ENCODE measurements at places on chromosomes 5 and 9.
A peak's percentile ranks its signal among the peaks of the same experiment; 100 is the strongest.

- no peak for DNase-seq
Observed at GRCh38 chr5:126430631-126431030, 7.4 kb downstream of the GRAMD2B start.

GRCh38 chr5:78182838-78183237 lies 111.7 kb downstream of the AP3B1 start:
- DNase-seq = no peak

DNA sequence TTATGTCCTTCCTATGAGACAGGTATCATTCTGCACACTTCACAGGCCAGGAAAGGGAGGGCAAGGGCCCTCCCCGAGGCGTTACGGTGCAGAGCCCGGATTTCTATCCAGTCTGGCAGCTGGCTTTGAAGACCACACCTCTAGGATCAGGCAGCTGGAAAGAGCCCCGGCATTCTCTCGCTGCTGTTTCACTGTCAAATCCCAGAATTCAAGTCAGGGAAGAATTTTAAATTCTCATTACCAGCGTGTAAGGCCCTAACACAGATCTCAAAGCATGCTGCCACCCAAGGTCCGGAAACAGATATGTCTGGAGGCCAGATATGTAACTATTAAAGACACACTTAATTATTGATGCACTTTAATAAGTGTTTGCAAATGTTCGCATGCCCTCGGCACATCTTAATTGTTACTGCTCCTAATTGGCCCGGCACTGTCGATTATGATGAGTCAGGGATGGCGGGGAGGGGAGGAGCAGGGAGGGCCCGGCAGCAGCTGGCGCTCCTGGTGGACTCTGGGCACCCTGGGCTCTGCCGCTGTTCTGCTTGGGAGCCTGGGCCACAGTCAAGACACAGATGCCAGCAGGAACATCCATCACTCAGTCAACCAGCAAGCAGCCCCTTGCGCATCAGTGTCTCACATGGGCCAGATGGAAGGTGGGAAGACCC lies 76.3 kb upstream of the BARHL1 start:
- peak; percentile 74 for DNase-seq

DNA sequence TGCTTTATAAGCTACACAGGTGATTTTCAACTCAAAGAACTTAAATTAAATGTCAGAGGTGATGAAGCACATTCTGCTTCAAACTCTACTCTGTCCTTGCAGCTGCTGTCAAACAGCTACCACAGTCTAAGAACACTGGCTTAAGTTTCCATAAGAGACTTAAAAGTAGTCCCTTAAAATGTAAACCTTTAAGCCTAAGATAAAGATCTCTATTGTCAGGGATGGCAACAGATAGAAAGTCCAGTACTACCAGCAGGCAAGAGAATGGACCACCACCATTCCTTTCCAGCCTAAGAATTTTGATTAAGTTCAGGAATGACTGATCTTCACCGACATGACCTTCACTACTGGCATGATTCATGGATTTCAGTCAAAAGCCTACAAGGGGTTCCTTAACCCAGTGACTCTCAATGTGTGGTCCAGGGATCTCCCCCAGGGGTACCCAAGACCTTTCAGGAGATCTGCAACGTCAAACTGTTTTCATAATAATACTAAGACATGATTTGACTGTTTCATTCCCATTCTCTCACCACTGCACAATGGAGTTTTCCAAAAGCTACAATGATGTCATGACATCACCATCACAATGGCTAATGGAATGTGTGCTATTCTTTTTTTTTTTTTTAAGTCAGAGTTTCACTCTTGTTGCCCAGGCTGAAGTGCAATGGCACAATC lies 41.1 kb upstream of the PLPP6 start:
- no peak for DNase-seq

DNA sequence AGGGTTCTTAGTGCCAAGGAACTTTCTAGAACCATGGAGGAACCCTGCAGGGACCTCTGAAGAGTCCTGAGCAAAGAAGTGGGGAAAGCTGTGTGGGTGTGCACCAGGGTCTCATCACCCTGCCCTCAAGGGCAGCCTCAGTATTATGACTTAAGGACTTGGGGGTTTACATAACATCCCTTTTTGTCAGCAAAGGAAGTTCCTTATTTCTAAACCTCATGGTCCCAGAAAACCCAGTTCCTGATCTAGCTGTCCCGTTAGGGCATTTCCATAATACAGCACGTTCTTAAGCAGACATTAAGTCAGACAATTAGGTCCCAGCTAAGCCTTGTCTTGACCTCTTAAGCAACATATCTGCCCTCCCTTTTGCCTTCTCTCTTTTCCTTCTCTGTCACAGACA lies 57.3 kb downstream of the DAPK1 start:
- no peak for DNase-seq

GRCh38 chr5:43769571-43770355 lies 166.8 kb downstream of the NNT start:
- no peak for DNase-seq

DNA sequence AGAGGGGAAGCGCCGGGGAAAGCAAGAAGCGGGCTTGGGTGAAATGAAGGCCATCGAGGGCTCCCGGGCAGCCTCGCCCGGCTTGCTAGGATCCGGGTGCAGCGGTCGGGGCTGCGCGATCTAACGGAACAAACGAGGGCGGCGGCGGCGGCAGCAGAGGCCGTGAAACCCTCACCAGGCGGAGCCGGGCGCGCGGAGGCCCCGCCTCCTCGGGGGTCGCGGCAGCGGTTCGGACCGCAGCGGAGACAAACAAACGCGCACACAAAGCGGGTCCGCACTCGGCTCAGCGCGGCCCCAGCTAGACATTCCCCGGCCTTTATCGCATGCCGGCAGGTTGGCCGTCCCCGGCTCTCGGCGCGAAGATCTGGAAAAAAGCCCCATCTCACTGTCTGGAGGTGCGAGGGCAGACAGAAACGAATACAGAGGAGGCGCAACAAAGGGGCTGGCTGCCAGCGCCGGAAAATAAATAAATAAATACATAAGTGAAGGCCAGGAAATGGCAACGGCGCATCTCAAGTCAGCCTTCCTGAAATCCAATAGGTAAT lies 10.5 kb upstream of the TRIM36 start:
- peak; percentile 72 for DNase-seq

- DNase-seq = peak; percentile 26
Observed at GRCh38 chr9:137320555-137321384, 18.7 kb upstream of the NRARP start.

DNA sequence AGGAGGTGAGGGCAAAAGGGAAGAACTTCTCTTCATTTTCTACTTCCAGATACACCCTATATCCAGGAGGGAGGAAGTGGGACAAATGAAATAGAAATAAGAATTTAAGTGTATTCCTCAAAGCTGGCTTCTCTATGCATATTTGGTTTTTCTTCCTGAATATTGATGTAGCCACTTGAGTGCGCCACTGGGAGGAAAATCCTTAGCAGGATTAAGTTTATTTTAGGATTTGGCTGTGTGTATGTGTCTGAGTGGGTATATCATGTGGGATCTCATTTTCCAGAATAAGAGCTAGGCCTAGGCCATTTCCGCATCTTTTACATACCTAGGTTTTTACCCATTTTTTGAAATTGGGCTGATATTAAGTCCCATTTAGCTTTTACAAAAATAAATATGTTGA lies 42.5 kb downstream of the MAP1B start:
- DNase-seq = no peak

DNA sequence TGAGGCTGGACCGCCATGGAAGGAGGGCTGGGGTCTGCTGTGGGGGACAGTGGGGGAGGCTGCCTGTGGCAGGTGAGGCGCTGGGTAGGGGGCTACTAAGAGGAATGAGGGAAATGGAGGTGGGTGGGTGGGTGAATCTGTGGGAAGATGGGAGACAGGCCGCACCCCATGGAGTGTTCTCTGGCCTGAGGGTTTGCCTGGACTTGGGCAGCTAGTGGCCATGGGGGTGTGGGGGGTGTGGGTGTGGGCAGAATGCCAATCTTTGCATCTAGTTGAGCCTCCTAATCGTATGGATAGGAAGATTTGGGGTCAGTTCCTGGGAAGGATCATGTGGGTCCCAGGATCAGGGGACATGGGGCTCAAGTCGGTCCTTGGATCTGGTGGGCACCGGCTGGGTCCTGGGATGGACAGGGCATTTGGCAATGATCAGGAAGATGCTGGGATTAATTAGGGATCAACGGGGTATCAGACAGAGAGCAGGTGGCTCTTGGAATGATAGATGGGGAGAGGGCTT lies 518 bp downstream of the ZDHHC12 start:
- DNase-seq = no peak

DNA sequence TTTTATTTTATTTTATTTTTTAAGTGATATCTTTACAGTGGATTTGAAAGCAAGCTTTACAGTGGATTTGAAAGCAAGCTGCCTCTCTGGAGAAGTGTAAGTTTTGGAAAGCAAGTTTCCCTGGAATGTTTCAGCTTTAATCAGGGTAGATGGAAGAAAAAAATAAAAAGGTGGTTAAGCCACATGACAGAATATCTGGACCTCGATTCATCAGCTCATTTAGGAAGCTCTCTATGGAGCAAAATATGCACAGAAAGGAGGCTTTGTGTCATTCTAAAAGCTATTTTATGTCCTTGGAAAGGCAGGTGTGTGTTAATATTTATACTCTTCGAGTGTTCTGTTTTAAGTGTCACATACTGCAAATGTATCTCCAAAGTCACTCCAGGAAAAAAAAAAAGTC lies 409.2 kb upstream of the KLF4 start:
- DNase-seq = no peak

DNA sequence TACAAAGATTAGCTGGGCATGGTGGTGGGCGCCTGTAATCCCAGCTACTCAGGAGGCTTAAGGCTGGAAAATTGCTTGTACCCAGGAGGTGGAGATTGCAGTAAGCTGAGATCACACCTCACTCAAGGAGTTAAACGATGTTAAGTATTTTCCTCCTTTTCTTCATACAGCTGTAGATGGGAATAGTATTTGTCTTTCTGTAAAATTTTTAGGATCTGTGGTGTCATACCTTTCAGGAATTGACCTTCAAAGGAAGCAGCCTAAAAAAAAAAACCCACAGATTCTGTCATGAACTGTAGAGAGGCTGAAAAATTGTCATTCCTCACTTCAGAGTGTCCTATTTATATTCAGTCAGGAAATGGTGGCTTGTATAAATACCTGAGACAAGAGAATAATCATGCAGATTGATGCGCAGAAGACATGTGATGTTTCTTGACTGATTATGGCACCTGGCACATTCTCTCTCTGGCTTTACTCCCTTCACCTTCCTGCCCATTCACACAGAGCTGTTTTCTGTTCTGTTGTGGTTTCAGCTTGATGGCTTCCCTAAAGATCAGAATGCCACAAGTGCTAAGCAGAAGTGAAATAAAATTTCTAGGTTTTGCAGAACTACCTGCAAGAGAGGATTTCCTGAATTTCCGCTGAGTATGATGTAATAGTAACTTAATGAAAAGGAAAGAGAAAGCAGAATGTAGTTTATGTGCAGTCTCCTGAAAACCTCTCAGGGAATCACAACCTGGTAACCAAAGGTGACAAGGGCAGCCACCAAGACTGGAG lies 3.8 kb downstream of the IFNA1 start:
- no peak for DNase-seq

DNA sequence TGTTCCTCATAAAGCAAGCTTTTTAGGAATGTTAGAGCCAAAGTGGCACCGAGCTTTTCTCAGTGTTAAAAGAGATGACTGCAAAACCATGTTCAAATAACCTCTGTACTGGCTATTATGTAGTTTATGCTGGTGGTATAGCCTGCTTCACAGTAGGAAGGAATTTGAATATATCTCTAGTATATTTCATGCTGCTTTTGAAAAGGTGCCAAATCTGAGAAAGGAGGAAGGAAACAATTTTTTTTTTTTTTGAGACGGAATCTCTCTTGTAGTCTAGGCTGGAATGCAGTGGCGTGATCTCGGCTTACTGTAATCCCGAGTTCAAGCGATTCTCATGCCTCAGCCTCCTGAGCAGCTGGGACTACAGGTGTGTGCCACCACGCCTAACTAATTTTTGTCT lies 13.5 kb downstream of the CREBRF start:
- no peak for DNase-seq

DNA sequence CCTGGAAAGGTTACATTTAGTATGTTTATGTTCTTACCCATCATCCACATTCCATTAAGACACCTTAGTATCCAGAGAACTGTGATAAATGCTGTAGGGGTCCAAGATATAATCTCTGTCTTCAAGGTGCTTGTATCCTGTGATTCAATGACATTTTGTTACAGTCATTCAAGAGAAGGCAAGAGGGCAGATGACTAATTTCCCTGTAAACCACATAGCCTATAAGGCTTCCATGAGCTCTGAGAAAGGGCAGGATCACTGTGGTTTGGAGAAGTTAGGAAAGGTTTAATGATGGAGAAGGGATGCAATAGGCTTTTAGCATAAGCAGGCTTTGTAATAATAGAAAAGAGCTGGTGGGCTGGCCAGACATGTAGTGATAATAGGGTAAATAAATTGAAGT lies 40.0 kb downstream of the PAPPA start:
- DNase-seq = no peak

GRCh38 chr5:76038212-76038611 lies 45.0 kb upstream of the SV2C start:
- no peak for DNase-seq

DNA sequence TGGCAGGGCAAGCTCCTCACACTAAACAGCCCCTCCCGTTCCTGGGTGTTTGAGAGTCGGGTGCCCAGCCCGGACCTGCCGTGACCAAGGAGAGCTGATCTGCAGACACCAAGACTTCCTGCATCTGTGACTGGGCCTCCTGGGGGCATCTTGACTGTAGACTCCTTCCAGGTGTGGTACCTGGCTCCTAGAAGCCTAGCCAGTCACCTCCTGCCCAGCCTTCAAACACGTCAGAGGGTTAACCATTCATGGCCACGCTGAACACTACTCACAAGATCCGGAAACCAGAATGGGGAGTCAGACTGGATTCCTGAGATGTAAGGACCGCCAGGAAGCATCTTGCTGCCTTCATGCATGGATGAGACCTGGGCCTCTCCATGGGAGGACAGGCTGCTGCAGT lies 3.7 kb upstream of the LCN2 start:
- no peak for DNase-seq

DNA sequence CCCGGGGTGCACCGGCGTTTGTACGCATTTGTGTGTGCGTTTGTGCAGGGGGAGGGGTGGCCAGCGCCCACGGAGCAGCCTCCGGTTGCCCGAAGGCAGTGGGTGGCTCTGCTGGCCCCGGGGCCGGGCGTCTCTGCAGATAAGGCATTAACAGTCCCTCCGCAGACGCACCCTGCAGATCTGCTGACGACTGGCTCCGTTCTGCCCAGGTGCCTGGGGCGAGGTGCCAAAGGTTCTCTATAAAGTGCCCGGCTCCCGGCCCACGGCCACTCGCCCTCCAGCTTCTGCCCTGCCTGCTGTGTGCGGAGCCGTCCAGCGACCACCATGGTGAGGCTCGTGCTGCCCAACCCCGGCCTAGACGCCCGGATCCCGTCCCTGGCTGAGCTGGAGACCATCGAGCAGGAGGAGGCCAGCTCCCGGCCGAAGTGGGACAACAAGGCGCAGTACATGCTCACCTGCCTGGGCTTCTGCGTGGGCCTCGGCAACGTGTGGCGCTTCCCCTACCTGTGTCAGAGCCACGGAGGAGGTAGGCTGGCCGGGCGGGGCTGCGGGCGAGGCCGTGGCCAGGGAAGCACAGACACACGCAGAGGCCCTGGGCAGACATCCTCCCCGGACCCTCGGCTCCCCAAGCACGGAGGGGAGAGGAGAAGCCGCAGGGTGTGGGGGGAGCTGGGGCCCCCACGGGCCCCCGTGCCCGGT lies at the start of gene SLC6A19:
Gene SLC6A19 (plus strand): TSS at position 269 of the 699 bp plus-strand sequence. CDS start 56 bp downstream, at position 325.
- DNase-seq = peak; percentile 61

- DNase-seq = no peak
Observed at GRCh38 chr5:2174538-2174937, 291.8 kb upstream of the IRX4 start.
